Fibroblast of skin of left quadriceps (primary cell): ENCODE measurements at places on chromosomes 7 and 10.

GRCh38 chr10:5659702-5660528, 6.5 kb downstream of the ASB13 start:
- no peak for DNase-seq

- DNase-seq: no peak
Observed at GRCh38 chr7:85897967-85898366, 711.1 kb upstream of the SEMA3D start.

GRCh38 chr10:65196111-65196510, 1674.9 kb downstream of the REEP3 start:
- DNase-seq: no peak

DNA sequence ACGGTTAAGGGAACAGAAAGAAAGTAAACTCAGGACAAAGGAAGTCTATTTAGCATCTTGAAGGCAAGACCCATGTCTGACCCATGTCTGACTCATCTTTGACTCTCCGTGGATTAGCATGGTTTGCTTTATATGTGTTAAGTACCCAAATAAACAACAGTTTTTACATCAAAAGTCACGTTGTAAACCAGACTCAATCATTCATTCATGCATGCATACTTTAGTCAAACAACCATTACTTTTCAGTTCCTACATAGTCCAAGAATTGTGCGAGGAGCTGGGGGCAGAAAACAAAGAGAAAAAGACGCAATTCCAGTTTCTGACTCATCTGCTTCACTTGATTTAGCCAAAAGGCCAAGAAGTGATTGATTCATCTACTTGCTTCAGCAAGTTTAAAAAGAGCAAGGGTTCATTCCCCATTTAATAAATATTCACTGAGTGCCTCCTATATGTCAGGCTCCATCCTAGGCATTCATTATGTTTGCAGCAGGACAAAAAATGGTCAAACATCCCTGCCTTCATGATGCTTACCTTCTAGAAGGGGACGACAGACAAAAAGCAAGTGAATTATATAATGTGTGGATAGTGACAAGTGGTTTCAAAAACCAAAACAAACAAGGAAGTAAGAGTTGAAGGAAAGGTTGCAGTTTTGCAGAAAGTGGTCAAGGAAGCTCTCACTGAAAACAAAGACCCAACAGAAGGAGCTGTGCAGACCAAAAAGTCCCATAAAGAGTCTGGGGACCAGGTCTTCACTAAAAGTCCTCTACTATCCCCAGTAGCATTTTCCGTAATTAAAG, 116.2 kb downstream of the FAM107B start:
- DNase-seq: no peak

GRCh38 chr10:61047788-61048560, 104.0 kb upstream of the RHOBTB1 start:
- no peak for DNase-seq

GRCh38 chr7:77566421-77566820, 29.3 kb downstream of the PTPN12 start:
- DNase-seq: no peak

GRCh38 chr10:52440612-52441285, 126.7 kb downstream of the DKK1 start:
- DNase-seq: no peak

DNA sequence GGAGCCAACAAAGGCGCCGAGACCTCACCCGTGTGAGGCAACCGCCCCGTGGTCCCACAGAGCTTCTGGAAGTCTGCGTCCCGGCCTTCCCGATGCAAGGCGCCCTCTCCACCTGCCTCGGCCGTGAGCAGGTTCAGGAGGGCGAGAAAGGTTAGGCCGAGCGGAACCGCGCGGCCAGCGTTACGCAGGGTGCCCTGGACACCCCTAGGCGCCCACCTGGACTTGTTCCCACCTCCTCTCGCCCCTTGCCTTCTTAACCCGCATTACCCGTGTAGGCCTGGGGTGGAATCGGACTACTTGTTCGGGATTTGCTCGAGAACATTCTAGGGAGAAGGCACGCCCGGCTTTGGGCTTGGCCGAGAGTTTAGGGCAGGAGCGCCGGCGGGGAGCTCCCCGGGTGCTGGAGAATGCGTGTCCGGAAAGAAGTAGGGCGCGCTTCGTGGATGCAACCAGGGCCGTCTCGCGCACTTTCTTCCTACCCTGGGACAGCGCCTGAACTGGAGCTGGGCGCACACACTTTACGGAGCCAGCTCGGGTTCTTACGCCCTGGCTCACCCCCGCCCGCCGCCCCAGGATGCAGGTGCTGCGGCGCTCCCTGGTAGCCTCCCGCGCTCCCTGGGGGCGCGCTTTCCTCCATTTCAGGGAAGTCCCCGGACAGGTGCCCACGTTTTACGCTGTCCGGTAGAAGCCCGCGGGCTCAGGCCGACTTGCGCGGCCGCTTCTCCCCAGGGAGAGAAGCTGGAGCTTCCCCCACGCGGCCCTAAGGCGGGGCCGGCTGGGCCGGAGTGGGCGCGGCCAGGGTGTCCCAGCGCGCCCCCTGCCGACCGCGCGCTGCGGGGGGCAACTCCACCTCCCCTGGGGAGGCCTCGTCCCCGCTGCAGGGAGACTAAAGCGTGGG, 74.5 kb downstream of the INSIG1 start:
- no peak for DNase-seq

- DNase-seq: no peak
Observed at GRCh38 chr7:27663989-27664331, 1.3 kb upstream of the HIBADH start.

DNA sequence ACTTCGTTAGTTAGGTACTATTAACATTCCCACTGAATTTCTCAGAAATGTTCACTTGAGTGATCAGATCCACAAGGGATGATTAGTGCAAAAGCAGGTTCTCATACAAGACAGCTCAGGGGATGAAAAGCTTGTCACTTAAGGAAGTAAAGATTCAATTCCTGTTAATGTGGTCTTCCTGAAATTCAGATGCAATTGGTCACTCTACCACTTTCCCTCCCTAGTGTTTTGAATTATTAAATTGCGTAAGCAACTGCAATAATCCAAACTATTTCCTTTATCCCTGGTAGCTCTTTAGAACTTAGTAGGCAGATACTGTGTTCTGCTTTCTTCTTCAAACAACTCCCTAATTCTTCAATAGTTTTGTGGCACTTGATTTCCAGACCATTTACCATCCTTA, 121.4 kb downstream of the MAGI2 start:
- DNase-seq: peak; percentile 32

- DNase-seq: no peak
Observed at GRCh38 chr10:45468079-45468478, 94.1 kb downstream of the ALOX5 start.

- no peak for DNase-seq
Observed at GRCh38 chr7:98836811-98837629, 32.8 kb downstream of the TMEM130 start.

GRCh38 chr10:119319161-119319919, 112.0 kb downstream of the GRK5 start:
- no peak for DNase-seq

- no peak for DNase-seq
Observed at GRCh38 chr10:122128357-122128756, 139.4 kb downstream of the TACC2 start.

- no peak for DNase-seq
Observed at GRCh38 chr7:117876761-117877160, 3.5 kb upstream of the CTTNBP2 start.

- DNase-seq: no peak
Observed at GRCh38 chr7:140005754-140006503, 56.8 kb downstream of the PARP12 start.

GRCh38 chr10:73247509-73248258, 629 bp upstream of the DNAJC9 start:
- DNase-seq: no peak

GRCh38 chr10:36903040-36903439, 222.4 kb upstream of the ANKRD30A start:
- no peak for DNase-seq
